Activated CD8-positive, alpha-beta T cell treated with anti-CD3 and anti-CD28 coated beads, Interleukin-2, amount 10 ng/mL, durations not matched to agents 7 days and 5 days (primary cell): ENCODE measurements at places on chromosomes 3 and 15. TPM values are rescaled to one million over a fixed set of nuclear protein-coding genes. Genes with fewer than 3 reads are reported as not detected.

DNA sequence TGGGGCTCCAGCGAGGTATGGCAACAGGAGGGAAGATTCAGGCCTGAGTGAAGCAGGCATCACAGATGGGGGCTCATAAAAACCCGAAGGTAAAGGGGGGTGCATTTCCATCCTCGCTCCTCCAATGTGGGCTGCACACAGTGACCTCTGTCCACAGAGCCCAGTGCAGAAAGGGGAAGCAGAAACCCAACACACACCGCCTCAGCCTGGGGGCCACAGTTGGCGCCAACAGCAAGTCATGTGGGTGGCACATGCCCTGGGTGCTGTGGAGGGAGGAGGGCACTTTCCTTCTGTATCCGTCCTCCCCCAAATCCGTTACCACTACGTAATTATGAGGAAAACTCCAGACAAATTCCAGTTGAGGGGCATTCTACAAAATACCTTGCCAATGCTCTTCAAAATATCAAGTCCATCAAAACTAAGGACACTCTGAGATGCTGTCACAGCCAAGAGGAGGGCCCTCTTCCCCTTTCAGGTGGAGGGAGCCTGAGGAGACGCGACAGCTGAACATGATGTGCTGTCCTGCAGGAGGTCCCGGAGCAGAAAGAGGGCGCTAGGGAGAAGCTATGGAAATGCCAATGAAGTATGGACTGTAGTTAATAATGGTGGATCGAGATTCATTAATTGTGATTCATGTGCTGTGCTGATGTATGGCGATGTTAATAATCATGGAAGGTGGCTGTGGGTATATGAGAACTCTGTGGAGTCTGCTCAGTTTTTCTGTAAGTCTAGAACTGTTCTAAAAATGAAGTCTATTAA is 16.4 kb downstream of the APBA2 start:
- DNase-seq, result no peak

- no peak for DNase-seq
Observed at GRCh38 chr3:128435058-128435457, 31.6 kb downstream of the DNAJB8 start.

- DNase-seq, result no peak
Observed at GRCh38 chr15:81117136-81117535, 16.9 kb upstream of the CFAP161 start.

- DNase-seq, result peak; percentile 75
Observed at GRCh38 chr3:197029511-197030167, at the start of gene MELTF. TSS of gene MELTF (minus strand) at chr3:197029817. CDS start at chr3:197029702, 115 bp downstream.

DNA sequence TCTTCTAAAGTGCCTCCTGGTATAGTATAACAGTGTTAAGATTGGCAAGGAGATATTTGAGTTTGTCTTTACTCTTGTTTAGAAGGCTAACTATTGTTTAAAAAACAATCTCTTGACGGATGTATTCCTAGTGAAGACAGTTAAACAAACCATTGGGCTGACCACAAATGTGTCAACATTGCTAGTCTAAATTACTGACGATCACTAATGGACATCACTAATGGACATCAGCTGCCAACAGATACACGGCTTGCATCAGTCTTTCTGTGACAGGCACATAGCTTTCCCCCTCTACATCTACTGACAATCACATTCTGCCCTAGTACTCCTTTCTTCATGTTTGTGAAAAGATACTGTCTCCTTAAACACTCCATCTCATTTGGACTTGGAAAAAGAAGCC is 57.1 kb upstream of the ETV5 start:
- DNase-seq, result no peak

The COL8A1 gene
- not detected for total RNA-seq

The SMCO1 gene
- total RNA-seq, result not detected
